IPS-NIHi11 (cell line): ENCODE measurements at places on chromosomes 7 and 10.

GRCh38 chr7:55516409-55516808 is 55.9 kb downstream of the VOPP1 start:
- no peak for DNase-seq

DNA sequence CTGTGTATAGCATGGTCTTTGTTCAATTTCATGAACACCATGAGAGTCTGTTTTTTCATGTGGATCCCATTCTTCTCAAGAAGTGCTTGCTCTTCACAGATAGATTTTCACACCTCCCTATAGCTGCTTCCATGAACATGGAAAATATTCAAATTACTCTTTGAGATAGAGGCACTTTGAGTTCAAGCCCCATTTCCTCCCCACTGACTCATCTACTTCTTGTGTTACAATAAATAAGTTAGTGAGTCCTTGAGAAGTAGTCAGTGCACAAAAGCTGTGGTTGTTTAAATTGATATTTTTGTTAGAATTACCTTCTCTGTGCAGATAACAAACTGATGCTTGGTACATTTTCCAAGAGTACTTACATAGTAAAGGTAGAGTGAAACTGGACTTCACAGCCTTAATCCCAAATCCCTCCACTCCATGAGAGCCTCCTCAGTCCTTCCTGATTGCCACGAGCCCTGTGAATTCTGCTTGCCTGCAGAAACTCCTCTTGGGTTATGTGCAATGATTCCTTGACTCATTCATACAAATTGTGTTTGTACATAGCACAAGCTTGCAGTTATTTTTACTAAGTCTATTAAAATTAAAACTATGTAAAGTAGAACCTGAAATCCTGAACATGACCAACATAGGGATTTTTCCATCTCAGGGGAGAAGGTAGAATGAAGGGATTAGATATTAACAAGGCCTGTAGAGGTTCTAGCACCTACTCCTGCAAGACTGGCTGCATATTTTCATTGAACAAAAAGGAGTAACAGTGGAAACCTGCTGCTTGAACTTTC is 496.2 kb downstream of the TNS3 start:
- no peak for DNase-seq

GRCh38 chr7:20329389-20330238 is 1.1 kb upstream of the ITGB8 start:
- peak; percentile 69 for DNase-seq

DNA sequence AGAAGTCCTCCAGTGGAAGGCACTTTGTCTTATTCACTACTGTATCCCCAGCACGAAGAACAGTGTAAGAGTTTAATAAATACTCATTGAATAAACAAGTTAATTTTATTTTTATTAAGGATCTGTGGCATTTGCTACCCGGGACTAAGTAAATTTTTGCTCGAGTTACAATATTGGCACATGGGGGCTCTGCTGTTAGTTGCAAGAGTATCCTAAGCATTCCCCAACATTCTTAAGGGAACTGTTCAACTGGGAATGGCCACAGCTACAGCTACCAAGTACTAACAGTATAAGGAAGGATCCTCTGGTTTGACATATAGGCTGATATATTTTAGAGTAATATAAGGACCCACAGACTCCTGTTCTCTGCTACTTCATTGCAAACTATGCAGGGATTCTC is 8.7 kb upstream of the LRRTM3 start:
- DNase-seq, result peak; percentile 35

GRCh38 chr10:80544316-80544953 is 6.7 kb downstream of the SH2D4B start:
- DNase-seq, result no peak

GRCh38 chr7:108515630-108516029 is 10.3 kb downstream of the PNPLA8 start:
- no peak for DNase-seq

DNA sequence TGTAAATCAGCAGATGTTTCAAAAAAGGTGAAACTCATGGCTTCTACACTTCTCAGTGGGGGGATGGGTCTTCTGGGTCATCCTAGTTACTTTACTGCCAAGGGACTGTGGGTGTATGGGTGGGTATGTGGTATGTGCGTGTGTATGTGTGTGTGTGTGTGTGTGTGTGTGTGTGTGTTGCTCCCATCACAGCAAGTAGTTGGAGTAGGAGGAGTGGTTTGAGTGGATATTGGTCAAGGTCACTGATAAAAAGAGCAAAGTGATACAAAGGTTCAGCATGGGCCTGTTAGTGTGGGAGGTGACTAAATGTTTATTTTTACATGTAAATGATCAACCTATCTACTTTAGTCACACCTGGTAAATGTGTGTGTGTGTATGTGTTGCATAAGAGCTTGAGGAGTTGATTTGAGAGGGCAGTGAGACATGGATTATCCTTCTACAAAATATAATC is 11.8 kb upstream of the COBL start:
- DNase-seq, result no peak

- DNase-seq, result no peak
These were observed 43.5 kb downstream of the NPS start for GRCh38 chr10:127592586-127592985.

DNA sequence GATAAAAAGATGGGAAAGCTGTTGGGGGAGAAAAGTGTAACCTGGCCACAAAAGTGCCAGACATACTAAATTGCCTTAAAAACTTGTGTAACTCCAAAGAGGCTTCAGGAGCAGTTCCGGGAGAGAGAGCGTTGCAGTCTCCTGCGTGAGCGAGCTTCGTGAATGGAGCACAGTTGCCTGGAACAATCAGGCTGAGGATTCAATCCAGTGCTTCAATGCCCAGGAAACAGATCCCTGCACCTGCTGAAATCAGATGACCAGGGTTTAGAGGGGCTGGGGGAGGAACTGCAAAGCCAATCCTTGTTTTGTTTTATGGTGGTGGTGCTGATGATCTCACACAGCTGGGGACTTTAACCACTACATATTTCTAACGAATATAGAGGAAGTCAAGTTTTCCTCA is 398.3 kb downstream of the DPP6 start:
- DNase-seq, result no peak

DNA sequence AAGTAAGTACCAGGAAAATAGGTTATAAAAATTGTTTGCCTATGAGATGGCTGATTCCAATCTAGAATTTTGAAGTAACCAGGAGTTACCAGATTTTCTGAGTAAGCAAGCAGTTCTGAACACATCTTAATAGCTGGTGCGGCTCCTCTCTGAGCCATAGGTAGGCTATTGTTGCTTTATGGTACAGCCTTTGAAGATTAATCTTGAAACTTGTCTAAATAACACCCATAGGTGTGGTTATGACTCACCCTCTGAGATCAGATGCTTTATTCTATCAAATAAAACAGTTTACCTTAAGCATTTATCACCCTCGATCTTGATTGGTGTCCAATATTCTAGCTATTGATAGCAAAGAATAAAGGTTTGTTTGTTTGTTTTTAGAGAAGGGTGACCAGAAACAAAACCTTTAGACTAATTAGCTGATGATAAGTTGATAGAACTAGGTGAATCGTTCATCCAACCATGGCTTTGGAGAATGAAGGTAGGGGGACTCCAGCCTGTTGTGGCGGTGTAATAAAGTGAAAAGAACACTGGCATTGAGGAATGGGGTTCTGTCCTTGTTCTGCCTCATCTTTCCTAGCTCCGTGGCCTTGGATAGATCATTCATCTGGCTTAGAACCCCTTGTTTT is 72.2 kb downstream of the VTI1A start:
- no peak for DNase-seq

GRCh38 chr7:84317536-84317935 is 122.9 kb upstream of the SEMA3A start:
- DNase-seq, result no peak

DNA sequence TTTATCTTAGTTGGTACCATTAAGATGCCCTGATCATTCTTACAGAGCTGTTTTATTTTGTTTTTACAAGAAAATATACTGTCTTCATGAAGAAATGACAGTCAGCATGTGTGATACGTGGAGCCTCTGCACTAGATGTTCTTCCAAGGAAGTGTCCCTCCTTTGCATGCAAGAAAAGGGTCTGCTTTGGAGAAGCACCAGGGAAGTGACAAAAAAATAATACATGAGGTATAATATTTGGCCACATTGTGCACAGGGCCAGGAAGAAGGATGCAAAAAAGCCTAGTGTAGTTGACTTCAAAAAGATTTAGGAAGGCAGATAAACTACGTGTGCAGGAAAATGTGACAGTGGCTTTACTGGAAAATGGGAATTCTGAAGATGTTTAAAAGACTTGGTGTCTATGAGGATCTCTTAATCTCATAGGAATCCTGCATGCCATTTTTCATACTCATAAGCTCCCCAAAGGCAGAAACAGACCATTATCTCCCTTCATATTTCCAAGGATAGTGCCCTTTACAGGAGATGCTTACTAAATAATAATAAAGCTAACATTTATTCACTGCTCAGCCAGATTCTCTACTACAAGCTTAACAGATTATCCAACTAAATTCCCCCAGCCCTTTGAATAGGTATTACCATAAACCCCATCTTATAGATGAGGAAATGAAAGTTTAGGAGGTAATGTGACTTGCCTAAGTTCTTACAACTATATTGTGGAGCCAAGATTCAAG is 284.2 kb downstream of the HPSE2 start:
- no peak for DNase-seq

GRCh38 chr7:37549076-37549931 is 100.6 kb upstream of the ELMO1 start:
- DNase-seq, result no peak

DNA sequence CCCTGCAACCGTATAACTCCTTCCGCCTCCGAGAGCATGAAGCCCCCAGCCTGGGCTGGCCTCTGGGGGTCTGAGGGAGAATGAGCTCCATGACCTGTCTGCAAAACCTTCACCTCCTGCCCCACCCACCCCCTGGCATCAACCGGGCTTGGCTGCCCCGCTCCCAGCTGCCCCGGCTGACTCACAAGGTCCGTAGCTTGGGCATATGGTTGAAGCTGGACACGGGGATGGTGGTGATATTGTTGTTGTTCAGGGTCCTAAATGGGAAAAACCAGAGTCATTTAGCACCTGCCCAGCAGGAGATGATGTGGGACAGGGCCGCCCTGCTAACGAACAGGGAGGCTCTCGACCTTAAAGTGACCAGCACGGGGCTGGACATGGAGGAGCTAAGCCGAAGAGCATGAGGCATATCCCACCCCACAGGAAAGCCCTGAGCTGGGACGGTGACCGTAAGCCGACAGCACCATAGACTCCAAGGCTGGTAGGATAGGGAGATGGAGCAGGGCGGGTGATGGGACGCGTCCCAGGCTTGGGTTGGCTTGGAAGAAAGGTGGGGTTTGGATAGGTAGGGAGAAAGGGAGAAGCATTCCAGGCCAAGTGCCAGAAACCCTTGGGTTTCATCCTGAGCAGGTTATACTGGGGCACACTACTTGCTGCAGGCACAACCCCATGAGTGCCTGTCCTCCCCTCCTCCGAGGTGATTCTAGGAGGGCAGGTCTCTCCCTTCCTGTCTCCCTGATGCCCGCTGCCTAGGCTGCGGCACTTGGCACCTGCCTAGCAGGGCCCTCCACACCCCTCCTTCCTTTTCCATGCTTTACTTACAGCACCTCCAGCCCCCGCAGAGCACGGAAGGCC is 121.5 kb downstream of the SLIT1 start:
- DNase-seq, result no peak

- DNase-seq, result no peak
These were observed 20.7 kb upstream of the ADRB1 start for GRCh38 chr10:114022766-114023597.

GRCh38 chr10:58513188-58514110 is 777 bp downstream of the BICC1 start:
- peak; percentile 52 for DNase-seq

DNA sequence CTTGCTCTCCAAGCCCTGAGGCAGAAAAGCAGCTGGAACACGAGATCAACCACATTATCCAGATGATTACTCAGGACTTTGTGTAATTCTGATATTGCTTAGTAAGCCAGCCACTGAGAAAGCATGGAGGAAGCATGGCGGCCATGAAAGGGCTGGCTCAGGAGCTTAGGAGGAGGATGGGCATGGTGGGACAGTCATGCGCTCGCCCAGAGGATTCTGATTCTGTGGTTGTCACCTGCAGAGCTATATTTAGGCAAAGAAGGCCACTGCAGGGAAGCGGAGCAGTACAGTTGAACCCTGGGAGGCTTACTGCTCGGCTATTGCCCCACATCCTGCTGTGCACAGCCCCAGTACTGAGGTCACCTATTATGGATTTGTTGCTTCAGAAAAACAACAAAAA is 128.8 kb upstream of the DNAJB12 start:
- DNase-seq, result no peak

GRCh38 chr7:141700848-141701371 is 1.1 kb downstream of the DENND11 start:
- DNase-seq, result no peak

DNA sequence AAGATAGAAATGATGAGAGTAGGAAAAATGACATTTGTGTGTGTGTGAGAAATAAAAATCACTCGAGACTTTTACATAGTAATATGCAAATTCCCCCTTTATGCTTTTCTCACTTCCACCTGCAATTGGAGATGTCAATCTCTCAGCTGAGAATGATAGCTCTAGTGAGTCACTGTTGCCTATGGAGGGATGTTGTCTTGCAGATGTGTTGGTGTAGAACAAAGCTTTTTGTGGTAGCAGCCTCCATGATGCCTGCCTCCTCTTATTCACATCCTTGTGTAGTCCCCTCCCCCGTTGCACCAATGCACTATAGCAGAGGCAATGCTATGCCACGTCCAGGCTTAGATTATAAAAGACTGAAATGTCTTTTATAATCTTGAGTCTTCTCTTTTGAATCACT is 33.8 kb downstream of the SPAG6 start:
- no peak for DNase-seq

GRCh38 chr10:18240185-18240882 is 100.1 kb downstream of the CACNB2 start:
- no peak for DNase-seq

DNA sequence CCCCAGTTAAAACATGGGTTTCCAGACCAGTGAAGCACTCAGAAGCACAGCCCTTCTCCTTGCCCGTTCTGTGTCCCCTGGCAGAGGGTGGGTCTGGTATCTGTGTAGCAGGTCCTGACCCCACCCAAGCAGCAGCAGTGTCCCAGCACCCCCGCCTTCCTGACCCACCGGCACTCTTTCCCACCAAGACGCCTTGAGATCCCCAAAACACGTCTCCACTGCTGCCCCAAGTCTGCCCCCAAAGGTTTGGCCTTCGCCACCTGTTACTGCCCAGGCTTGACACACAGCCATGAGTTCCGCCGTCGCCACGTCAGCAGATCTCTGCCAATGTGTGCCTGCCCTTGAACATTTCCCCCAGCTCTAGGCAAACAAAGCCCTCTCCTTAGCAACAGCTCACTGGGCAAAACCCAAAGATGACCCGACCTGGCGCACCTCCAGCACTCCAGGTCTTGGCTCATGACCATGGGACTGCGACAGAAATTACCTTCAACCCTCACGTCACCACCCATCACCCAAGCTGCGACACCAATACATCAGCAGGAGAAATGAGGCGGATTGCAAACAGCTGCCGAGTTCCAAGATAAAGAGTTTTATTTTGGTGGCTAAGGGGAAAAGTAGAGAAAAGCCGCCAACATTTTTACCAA is 75.6 kb downstream of the CTBP2 start:
- peak; percentile 54 for DNase-seq
